ENCODE measurements at places on chromosomes 5 and 9.

DNA sequence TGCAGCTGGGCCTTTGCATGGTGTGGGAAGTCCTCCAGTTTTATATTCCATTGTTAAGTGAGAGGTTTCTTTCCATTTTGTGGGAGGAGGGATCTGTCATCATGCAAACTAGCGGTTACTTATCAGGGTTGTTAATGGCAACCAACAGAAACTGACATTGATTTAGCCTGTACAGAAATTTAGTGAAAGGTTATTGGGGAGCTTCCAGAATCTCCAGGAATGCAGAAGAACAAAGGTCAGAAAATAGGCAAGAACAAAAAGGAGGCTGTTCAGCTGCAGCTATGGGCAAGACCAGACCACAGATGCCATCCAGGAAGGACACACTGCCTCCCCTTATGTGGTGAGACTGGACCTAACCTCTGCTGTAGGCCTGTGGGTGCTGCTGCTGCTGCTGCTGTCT lies 395.8 kb downstream of the KDM4C start:
- no peak for DNase-seq

DNA sequence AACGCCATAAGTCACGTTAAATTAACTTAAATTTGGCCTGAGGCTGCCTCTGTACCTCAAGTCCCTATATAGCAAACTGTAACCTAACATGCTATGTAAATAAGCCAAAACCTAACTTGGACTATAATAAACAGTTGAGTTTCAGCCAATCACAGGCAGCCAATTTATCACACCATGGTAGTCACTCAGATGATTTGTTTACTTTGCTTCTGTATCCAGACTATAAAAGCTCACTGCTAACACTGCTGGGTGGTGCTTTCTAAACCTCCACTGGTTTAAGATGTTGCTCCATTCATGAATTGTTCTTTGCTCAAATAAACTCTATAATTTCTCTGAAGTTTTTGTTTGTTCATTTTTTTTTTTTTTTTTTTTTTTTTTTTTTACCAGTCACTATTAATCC lies 62.8 kb downstream of the TRPM3 start:
- no peak for DNase-seq

- no peak for DNase-seq
These were observed 341.9 kb downstream of the DIRAS2 start for GRCh38 chr9:90300611-90301276.

- DNase-seq = no peak
These were observed 15.9 kb downstream of the FBXW5 start for GRCh38 chr9:136928591-136928990.

GRCh38 chr5:78113689-78114264 lies 180.7 kb downstream of the AP3B1 start:
- DNase-seq = no peak

- no peak for DNase-seq
These were observed 113.3 kb upstream of the GRAMD2B start for GRCh38 chr5:126309860-126310259.

- peak; percentile 55 for DNase-seq
These were observed 113.8 kb downstream of the ALDH1A1 start for GRCh38 chr9:72839085-72839484.

DNA sequence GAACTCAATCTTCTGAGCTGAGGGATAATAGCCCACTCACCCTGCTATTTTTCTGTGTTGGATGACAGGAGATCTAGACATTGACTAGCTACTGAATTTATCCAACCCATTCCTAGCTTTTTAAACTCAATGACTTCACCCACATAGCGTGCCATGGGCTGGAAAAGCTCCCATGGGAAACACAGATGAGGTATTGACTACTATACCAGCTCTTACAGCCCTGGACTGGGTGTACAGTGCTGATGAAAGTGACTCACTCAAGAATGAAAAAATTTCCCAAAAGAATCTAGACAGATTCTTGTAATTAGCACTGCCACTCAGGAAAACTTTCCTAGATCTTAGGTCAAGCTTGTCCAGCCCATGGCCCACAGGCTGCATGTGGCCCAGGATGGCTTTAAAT lies 72.7 kb upstream of the NREP start:
- DNase-seq = peak; percentile 68

DNA sequence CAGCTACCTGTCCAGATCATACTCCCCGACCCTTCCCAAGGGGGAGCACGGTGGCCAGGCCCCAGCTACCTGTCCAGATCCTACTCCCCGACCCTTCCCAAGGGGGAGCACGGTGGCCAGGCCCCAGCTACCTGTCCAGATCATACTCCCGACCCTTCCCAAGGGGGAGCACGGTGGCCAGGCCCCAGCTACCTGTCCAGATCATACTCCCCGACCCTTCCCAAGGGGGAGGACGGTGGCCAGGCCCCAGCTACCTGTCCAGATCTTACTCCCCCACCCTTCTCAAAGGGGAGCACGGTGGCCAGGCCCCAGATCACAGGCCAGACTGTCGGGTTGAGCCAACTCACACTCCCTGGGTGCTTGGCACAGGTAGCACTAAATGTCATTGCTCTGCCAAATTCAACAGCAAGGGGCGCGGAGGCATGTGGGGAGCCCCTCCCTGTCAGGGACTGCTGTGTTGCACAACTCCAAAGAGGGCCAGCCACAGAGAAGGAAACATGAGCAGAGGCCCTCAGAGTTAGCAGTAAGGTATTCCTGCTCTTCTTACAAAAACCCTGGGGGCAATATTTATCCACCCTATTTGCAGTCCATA lies 136.9 kb downstream of the OLFM1 start:
- DNase-seq = no peak

- DNase-seq = no peak
These were observed 223.2 kb downstream of the FSTL4 start for GRCh38 chr5:133389066-133389590.

DNA sequence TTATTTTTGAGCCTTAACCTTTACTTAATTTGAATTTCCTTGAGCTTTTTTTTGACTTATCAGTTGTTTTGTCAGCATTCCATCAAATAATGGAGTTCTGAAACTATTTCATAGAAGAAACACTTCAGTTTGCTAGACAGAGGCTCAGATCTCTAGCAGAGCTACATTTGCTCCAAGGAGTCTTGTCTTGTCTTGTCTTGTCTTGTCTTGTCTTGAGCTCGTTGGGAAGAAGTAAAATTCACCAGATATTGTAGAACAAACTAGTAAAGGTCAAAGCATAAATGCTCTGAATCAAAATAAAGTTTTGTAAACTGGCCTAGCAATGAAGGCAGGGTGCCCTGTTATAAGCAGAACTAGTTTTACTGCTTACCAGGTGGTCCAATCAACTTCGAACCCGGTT lies 33.5 kb downstream of the RAB24 start:
- no peak for DNase-seq

GRCh38 chr5:124889850-124890249 lies 143.4 kb upstream of the ZNF608 start:
- no peak for DNase-seq

DNA sequence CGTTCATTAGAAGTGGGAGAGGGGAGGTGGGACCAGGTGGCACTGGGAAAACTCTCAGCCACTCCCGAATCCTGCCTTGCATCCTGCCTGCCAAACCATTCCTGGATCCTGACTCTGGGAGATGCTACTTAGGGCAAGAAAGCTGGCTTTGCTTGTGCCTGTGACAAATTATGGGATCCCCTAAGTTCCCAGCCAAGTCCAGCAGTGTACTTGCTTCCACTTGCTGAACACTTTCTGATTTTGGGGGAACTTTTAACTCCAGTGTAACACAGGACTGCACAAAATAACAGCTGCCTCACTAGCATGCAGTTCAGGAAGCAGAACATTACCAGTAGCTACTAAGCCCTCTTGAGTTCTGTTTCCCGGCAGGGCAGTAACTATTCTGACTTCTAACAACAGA lies 12.5 kb upstream of the NKX2-5 start:
- no peak for DNase-seq

DNA sequence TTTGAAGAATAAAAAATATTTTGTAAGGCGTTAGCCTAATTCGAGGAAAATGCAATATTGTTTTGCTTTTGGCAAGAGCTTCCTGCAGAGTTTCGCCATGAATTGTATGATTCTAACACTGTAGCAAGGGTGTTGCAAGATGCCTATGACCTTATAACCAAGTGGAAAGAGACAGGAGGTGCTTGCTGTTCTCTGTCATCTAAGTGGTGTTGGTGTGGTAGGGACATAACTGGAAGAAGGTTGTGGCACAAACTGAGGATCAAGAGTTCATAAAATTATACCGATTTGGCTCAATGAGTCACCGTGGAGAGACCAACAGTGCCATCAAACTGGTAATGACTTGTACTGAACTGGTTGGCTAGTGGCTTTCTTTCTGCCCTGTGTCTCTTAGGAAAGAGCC lies 6.3 kb downstream of the STC2 start:
- no peak for DNase-seq

GRCh38 chr5:180209137-180209581 lies at the start of gene RASGEF1C:
Gene RASGEF1C, minus strand, starts transcription at chr5:180209211. Its CDS starts 71,159 bp downstream, at chr5:180138052.
- no peak for DNase-seq

DNA sequence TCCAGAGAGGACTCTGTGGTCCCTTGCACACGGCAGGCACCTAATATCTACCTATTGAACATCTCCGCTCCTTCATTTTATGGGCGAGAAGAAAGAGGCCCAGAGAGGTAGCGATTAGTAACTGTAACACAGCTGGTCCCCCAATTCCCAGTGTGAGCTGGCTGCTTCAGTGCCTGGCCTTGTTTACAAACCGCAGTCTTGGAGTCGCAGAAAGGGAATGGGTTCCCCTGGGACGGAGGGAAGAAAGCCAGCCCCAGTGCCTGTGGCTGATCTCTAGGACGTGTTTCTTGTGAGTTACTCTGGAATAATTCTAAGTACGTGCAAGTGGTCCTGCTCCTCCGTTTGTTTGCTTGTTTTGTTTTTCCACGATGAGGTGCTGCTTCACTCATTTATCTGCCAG lies 52.0 kb downstream of the CFAP77 start:
- DNase-seq = no peak

DNA sequence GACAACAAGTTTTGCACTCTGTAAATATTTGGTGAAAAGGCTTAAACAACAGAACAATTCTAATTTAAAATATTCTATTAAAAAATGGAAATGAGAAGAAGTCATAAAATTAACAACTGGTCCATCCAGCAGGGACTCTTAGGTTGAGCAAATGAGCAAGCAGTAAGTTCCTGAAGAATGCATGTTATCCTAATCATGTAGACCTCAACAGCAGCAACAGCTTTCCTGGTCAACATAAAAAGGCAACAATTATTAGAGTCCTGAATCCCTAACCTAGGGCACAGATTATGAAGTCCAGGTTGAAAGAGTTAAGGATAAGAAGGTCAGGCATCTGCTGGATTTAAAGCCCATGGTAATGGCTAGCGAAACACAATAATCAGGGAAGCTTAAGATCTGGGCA lies 120.9 kb downstream of the SSBP2 start:
- DNase-seq = no peak

Data from HS-27A (cell line).